ENCODE measurements at places on chromosomes 16 and 17.

DNA sequence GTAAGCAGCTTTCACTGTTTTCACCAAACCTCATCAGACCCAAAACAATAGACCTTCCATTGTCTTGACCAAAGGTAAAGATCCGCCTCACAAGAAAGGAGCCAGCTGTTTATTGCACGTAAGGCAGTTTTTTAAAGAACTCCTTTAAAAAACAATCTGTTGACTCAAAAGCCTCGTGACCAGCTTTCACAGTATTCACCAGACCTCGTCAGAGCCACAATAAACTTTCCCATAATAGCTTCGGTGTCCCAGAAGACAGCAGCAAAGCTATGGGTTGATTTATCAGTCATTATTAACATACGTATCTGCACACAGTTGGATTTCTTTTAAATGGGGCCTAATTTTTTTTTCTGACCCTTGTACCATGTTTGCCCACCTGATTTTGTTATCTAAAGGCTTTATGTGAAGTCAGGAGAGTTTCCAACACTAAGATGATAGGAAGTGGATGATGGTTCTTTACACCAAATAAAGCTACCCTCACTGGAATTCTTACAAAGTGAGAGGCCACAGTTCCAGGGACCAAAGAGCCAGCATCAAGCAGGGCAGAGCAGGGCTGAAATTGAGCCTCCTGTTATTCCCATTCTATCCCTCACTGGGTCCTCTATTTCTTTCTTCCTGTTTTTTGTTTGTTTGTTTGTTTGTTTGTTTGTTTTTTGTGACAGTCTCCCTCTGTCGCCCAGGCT lies 17.6 kb upstream of the HELZ start:
- DNase-seq = no peak

GRCh38 chr16:70689035-70689969 lies 3.4 kb upstream of the MTSS2 start:
- DNase-seq = no peak

DNA sequence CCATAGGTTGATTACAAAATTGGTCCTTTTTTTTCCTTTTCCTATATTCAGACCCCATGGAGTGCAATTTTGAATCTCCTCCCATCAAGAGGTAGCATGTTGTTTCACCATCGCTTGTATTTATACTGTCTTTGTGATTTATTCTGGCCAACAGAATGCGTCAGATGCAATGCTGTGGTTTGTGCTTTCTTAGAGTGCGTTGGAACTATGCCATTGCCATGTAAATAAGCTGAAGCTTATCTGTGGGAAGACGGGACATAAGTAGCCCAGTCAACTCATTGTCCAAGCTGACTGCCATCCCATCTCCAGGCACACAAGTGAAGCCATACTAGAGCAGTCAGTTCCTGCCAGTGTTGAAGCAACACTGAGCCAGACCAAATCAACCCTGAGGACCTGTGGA lies 1339.3 kb upstream of the GOT2 start:
- DNase-seq = no peak

DNA sequence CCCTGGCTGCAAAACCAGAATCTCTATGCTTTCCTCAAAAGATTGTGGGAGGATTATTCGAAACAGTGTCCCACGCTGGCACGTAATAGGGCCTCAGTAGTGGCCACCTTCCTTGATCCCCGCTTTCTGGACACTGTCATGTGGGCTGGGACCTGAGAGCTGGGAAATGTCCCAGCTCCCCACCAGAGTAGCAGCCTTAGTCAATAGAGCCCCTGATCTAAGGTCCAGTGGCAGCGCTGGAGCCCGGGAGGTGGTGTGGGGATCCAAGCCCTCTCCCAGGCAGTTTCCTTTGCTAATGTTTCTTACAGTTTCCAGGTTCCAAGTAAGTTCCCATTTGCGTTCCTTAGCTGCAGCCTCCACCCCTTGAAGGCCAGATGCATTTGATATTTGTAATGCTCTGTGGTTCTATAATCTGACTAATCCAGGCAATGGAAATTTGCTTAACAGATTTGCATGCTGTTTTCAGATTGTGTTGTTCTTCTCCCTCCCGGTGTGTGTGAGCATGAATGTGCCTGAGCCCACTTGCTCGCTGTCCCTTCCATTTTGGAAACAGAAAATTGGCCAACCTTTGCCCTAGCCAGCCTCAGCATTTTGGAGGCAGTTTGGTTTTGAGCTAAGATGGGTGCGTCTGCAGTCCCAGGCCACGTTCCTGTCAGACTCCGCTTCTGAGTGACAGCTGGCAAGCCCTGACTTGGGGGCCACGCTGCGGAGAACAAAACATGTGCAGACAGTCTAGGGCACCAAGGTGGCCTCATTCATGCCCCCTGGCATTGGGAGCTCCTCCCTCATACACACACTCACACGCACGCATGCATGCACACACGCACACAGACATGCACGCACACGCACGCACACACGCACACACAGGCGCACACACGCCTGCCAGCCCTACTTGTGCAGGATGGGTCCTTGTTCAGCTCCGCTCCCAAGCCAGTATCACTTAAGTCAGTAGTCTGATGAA lies 69.4 kb downstream of the CCDC182 start:
- peak; percentile 63 for DNase-seq

DNA sequence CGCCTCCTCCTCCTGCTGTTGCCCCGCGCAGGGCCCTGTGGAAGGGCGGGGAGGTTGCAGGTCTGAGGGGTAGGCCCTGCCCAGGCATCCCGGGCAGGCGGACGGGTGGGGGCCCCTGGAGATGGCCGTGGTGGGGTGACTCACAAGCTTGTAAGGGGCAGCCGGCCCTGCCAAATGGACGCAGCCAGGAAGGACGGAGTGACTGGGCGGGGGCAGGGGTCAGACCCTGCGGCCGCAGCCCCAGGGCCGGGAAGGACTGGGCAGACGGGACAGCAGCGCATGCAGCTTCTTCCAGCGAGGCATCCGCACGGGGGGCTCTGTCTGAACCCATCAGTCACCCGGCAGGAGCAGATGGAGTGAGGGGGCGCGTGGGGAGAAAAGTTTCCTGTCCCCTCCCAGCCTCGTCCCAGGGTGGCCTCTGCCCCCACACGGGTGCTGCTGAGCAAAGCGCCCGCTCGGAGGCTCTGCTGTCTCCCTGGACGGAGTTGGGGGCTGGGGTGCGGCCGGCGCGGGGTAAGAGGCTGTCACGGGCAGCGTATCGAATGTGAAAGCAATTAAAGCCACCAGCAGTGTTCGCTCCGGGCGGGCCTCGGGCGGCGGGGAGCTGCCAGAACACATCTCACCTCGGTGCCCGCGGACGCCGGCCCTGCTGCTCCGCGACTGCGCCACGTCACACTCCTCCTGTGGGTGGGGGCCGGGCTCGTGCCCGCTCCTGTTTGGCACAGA lies 5.4 kb upstream of the PRR35 start:
- DNase-seq = peak; percentile 30

DNA sequence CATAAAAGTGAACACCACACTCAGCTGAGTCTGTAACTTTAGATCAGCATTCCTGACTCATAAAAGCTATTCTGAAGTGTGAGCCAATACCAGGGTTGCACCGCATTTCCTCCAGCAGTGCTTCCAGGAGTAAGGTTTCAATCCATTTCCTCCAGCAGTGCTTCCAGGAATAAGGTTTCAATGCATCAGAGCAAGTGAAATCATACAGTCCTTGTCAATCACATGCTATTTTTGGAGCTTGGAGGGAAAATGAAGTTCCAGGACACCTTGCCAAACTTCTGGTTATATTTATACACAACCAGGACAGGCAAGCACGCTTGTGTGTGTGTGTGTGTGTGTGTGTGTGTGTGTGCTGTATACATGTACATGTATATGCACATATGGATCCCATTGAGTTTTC lies 327.6 kb downstream of the GRIN2A start:
- DNase-seq = no peak

DNA sequence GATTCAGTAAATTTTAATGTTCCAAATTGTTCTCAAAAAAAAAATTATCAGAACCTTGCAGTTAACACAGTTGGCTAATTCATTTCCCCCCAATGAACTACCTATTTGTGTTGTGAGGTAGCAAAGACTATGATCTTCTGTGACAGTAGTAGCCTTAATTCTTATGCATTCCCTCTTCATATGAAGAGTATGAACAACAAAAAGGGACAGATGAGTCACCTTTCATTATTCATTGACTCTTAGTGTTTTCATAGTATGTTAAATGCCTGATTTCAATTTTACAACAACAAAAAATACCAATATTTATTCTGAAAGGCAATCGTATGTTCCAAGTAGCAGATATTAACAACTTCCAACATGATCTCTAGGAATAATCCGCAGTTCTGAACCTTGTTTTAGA lies 3.6 kb upstream of the SLFN11 start:
- DNase-seq = no peak

DNA sequence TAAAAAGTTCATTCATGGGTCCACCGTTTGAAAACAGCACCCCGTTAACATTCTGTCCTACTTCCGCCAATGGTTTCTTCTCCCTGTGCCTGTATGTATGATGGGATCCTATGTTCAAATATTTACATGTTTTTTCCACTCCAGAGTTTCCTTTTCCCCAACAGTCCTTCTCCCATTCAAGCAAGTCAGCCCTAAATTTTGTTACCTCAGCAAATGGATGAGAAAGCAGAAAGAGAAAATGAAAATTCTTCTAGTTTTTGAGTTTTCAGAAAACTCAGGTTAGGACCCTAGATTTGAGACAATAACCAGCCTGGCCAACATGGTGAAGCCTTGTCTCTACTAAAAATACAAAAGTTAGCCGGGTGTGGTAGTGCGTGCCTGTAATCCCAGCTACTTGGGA lies 3.5 kb upstream of the ERN2 start:
- no peak for DNase-seq

DNA sequence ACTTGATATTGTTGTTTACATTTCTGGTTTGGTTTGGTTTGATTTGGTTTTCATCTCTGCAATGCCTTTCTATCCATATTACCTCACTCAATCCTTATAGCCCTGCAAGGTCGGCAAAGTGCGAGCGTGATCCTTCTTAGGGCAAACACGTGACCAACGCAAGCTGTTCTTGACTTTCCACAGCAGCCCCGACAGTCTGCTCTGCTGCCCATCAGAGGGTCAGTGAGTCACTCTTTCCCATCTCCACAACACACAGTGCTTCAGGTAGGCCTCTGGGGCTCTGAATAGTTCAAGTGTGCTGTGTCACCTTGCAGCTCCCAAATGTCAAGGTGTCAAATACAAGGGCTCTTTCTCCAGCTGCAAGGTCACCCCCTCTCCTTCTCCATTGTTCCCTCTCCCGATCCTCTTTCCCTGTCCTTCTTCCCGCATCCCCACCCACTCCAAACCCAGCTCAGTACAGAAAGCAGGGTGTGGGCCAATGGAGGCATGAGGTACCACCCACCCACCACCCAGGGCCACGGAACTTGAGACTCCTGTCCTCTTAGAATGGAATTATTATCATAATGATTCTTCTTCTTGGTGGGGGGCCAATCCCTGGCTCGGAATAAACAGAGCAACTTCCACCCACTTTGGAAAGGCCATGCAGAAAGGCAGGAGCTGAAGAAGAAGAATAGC lies 139.7 kb downstream of the SLC39A11 start:
- DNase-seq = peak; percentile 36

GRCh38 chr17:61389670-61390478 lies 9.8 kb upstream of the TBX2 start:
- no peak for DNase-seq

DNA sequence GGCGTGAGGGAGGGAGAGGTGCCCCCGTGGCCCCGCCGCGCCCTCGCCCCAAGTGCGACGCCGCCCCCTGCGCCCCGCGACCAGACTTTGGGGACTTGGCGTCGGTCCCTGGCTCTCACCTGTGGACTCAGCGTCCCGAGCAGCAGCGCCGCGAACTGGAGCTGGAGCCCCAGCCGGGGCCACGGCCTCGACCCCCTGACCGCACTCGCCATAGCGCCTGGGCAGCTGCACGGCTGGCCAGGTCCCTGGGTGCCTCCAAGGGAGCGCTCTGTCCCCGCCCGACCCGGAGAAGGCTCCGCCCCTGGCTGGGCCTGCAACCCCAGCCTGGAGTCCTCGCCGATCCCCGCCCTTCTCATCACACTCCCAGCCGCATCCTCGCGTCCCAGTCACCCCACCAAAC lies at the start of gene ERN2:
TSS of gene ERN2 (minus strand) at position 247 of the 400 bp plus-strand sequence. CDS start at position 212, 35 bp downstream.
- no peak for DNase-seq

DNA sequence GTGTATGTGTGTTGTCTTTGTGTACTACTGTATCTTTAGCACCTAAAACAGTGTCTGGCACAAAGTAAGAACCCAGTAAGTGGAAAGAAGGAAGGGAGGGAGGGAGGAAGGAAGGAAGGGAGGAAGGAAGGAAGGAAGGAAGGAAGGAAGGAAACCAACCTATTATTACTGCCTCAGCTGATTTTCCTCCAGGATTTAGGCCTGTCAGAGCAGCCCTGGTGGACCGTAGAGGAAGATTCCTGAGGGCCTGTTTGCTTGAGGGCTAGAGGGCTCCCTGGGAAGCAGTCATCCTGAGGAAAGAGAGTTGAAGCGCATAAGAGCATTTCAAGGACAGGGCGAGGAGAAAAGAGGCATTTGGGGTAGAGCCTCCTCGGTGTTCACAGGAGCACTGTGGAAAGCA lies 61.5 kb downstream of the WSB1 start:
- DNase-seq = no peak

DNA sequence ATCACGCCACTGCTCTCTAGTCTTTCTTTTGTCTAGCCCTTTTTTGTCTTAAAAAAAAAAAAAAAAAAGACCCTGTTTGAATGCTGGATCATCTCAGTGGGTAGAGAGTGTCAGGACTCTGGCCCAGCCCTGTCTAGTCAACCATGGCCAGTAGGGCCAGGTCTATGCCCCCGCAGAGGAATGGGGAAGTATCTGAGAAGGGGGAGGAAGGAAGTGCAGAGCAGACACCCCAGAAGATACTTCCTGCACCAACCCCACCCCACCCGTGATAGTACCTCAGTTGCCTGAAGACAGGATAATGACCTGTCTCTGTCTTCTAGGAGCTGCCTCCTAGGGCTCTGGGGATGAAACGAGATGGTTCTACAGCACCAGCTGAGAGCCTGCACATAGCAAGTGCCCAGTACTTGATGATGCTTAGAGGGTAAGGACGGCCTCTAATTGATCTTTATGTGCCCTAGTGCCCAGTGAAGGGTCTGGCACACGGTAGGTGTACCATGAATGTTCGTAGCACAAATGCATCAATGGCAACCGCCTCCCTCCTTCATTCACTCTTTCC lies 55.4 kb downstream of the ABAT start:
- no peak for DNase-seq

- peak; percentile 17 for DNase-seq
These were observed 122.3 kb downstream of the CDK5R1 start for GRCh38 chr17:32609085-32609484.

DNA sequence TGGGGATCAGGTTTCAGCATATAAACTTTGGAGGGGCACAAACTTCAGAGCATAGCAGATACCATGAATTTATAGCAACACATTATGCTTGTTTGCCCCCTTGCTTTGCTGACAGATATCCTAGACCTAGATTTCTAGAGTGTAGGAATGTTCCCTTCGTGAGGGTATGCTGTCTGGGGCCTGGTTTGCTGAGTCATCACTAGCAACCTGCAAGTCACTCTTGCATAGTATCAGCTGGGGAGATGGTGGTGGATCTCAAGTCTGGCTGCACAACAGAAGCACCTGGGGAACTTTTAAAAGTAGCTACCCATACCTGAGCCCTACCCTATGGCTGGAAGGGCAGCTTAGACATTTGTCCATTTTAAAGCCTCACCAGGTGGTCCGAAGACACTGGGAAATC lies 22.3 kb upstream of the HSBP1 start:
- no peak for DNase-seq

All from NCI-H2171 treated with DMSO at 0.1 percent for 48 hours (cell line).